ENCODE measurements at places on chromosomes 3 and 15.

DNA sequence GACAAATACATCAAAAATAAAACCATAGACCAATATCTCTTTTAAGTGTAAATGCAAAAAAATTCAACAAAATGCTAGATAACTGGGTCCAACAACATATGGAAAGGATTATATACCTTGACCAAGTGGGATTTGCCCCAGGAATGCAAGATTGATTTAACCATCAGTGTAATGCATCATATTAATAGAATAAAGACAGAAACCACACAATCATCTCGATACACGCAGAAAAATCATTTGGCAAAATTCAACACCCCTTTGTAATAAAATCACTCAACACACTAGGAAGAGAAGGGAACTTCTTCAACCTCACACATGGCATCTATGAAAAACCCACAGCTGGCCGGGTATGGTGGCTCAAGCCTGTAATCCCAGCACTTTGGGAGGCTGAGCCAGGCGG lies 19.5 kb downstream of the GREM1 start:
- no peak for DNase-seq

DNA sequence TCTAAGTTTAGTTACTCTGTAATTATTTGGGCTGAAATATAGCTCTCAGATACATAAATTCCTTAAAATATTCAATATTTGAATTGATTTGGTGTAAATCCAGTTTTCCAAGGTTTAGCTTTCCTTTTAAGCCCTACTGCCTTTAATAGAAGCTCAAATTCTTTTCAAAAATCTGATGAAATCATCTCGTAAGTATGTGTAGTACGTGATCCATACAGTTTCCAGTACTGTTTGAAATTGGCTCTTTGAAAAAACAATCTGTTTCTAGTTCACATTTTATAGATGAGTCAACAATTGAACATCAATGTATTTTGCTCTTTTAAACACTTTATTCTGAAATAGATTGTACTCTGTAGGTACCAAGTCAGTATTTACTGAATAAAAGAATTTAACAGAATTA lies 84.2 kb downstream of the LRRC49 start:
- DNase-seq: no peak

GRCh38 chr15:51053571-51053970 lies 41.1 kb downstream of the TNFAIP8L3 start:
- no peak for DNase-seq

GRCh38 chr3:64473466-64473865 lies 214.3 kb downstream of the ADAMTS9 start:
- DNase-seq: no peak

DNA sequence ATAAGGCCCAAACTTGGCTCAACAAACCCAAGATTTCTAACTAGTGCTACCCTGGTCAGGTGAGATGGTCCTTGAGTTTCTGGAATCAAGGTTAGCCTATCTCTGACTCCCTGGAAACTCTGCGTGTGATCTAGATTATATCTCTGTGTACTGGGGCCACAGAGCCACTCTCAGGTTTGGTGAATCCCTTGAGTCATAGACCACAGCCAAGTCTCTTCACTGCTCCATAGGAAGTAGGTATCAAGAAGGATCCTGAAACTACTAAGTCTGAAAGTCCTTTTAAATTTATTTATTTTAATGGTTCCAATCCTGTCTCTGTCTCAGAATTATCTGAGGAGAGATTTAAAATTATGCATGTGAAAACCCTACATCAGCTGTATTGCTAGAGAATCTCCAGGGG lies 99.1 kb downstream of the TUSC7 start:
- DNase-seq: no peak

GRCh38 chr3:21013566-21013965 lies 737.4 kb downstream of the ZNF385D start:
- no peak for DNase-seq

GRCh38 chr3:117600112-117600511 lies 890.5 kb downstream of the TUSC7 start:
- DNase-seq: no peak

DNA sequence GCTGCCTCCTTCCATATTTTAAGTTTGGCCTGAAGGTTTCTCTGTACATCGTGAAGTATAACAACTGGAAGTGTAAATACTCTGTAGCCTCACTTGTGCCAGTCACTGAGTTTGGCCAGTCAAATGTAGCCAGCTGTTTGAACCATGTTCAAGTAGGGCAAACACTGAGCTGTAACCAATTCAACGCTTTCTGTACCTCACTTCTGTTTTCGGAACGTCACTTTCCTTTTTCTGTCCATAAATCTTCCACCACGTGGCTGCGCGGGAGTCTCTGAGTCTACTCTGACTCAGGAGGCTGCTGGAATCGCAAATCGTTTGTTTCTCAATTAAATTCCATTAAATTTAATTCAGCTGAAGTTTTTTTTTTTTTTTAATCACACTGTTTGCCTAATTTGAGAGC lies 88.8 kb upstream of the RARB start:
- DNase-seq: no peak

GRCh38 chr3:115518100-115518852 lies 105.0 kb upstream of the GAP43 start:
- DNase-seq: no peak

DNA sequence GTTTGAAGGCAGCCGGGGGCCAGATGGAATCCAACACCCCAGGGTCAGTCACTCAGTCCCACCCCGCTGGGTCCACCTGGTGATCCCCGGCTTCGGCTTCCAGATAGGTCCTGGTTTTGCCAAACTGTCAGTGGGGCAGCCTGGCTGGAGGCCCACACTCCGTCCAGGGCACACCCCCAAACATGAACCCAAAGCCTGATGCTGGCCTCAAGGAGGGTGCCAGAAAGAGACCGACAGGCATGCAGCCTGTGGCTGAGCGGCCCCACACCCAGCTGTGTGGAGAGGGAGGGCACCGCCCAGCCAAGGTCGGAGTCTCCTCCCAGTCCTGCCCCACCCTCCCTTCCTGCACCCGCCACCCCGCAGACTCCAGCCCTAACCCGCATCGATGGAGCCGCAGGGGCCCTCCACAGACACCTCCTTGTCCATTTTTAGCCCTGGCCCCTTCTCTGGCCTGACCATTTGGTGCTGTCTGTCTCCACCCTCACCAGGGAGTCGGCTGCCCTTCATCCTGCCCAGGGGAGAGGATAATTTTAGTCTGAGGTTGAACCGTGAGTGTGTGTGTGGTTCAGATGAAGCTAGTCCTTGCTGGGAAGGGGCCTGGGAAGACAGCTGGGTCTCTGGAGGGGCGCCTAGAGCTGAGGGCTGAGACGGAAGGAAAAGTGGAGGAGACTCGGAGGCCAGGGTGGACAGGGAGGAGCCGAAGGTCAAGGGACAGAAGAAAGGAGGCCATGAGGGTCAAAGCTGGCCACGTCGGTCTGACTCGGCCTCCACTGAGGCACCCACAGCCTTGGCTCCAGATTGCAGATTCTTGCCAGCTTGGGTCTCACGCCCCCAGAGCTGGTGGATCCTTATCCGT lies 23.1 kb downstream of the TNK2 start:
- DNase-seq: no peak

- DNase-seq: no peak
Observed at GRCh38 chr15:96361309-96362010, 31.0 kb downstream of the NR2F2 start.

DNA sequence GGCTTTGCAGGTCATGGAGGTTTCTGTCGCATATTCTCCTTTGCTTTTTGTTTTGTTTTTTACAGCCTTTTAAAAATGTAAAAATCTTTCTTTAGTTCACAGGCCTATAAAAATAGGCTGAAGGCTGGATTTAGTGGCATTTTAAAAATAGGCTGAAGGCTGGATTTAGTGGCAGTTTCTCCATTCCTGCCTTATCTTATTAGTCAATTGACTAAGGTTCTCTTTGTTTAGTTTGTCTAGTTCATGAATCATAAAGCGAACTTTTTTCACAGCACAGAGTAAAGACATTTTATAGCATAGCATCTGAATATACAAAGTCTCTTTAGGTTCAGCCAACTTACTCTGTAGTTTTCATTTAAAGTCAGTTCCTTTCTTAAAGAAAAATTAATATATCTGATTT lies 31.4 kb downstream of the AP4E1 start:
- DNase-seq: no peak

DNA sequence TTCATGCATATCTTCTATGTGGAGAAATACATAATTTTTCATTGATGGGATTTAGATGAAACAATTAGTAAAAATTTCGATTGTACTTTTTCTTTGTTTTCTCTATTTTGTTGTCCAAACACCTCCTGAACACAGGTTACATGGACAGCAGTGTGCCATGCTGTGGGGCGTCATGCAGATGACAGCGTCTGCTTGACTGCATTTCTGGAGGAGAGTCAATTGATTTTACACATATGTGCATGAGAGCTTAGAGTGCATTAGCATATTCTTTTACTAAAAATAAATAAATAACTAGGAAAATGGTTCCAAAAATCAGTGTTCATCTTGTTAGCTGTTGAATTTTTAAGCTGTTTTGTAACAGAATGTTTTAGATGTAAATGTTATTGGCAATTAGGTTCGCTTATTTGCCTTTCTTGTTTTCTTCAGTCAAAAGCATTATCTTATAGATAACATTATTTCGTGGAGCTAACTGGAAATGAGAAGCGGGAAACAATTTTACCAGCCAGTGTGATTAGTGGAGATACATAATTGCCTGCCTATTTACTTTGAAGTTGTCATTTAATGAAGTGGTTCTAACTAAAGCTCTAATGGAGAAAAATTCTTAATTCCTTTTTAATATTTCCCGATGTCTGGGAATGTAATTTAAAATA lies 82.7 kb upstream of the VGLL3 start:
- no peak for DNase-seq

DNA sequence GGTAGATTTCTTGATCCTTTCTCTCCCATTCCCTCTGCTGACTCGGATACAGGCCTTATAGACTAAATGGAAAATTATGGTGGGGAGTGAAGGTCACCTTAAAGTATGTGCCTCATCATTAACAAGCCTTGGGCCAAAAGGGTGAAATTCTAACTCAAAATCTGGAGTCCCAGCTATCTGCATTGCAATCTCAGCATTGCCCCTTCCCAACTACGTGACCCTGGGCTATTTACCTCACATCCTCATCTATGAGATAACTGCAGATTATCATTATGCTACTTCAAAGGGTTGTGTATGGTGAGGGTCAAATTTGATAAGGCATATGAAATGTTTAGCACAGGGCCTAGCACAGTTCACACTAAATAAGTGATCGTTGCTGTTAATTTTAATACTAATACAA lies 147.7 kb downstream of the WNT5A start:
- DNase-seq: no peak

DNA sequence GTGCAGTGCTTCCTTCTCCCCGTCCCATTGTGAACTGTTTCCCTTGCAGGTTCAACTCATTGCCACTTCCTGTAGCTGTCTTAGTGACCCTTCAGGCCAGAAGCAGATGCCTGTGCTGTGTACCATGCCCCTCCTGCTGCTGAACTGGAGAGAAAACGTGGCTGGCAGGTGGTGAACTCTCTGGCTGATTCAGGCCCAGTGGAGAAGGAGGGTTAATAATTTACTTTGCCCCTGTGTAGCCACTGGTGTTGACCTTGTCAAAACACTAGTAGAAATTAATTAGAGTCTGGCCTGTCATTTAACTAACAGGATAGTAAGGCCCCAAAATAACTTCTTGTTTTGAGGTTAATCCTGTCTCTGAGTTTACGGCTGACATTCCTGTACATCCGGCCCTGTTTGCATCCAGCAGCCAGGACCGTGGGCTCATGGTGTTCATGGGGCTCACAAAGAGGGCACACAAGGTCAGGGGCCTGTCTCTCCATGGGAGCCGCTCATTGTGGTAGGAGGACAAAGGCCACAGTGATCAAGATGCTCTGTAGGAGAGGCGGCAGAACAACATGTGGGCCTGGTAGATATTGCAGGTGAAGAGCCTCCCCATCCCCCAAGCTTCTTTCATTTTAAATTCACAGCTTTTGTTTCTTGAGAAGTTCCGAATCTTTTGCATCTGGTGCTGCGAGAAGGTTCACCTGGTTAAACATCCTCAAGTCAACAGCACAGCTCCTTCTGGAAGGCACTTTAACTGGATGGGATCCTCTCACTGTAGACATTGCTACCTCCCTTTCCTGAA lies 101.6 kb downstream of the CGNL1 start:
- DNase-seq: no peak

- no peak for DNase-seq
Observed at GRCh38 chr3:42501681-42502428, 588 bp upstream of the VIPR1 start.

DNA sequence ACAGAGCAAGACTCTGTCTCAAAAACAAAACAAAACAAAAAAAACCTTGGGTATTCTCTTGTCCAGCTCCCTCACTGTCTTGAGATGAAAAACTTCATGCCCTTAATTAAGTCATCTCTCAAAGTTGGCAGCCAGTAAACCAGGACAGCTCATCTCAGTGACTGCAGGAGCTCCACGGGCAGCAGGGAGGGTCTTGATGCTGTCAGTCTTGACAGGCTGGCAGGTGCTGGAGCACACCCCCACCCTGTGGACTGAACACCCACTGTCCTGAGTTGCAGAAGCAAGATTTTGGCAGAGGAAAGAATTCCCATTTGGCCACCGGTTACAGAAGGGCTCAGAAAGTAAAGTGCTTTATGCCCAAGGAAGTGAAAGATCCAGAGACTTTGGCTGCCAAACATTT lies 8.0 kb downstream of the DNAJA4 start:
- DNase-seq: no peak

- DNase-seq: no peak
Observed at GRCh38 chr3:32705232-32705631, 20.2 kb downstream of the CNOT10 start.

DNA sequence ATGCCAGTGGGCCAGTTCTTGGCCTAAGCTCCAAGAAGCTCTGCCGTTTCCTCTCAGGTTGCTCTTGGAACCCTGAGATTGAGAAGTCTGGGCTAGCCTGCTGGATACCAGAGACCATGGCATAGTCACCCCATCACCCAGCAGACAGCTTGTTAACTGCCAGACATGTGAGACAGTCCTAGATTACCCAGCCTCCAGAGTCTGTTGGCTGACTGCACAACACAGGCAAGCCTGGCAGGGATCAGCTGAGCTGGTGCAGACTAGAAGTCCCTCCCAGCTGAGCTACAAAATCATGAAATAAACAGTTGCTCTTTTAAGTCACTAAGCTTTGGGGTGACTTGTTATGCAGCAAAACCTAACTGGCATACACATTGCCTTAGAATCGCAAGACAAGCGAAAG lies 5.2 kb downstream of the ANAPC13 start:
- DNase-seq: no peak

- no peak for DNase-seq
Observed at GRCh38 chr15:61157933-61158332, 71.2 kb downstream of the RORA start.

- peak; percentile 64 for DNase-seq
Observed at GRCh38 chr3:18988614-18989229, 159.6 kb upstream of the KCNH8 start.

GRCh38 chr15:33500432-33501195 lies 189.8 kb downstream of the RYR3 start:
- DNase-seq: no peak

- DNase-seq: no peak
Observed at GRCh38 chr15:67064607-67065530, 533 bp upstream of the SMAD3 start.
